ENCODE measurements at places on chromosomes 11 and 22.

DNA sequence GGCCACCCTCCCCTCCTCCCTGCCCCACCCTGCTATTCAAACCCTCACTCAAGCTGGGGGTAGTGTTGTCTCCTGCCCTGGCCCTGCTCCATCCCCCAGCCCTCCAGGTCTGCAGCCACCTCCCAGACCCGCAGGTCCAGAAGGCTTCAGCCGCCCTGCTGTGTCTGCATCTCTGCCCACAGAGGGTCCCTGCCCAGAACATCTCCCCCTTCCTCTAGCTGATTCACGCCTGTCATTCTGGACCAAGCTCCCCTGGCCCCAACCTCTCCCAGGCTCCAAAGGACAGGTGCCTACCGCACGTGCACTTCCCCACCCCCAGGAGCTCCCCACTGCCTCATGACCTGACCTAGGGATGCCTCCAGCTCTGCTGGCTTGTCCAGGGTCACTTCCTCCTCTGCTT, 16.0 kb upstream of the SHISAL1 start:
- DNase-seq = no peak

DNA sequence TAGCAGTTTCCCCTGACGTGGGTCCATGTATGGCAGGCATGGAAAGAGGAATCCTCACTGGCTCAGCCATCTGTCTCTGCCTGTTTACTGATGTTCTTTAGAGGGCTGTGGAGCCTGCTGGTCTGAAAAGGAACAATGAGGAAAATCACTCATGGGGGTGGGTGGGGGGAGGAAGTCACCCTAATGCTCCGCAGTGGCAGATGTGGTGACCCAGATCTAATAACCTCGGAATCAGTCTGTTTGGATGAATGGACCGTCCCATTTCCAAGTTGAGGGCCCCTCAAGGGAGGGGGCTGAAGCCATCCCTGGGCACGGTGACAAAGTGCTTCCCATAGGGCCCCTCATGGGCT, 4.4 kb downstream of the BCR start:
- no peak for DNase-seq

- DNase-seq = peak; percentile 39
Measured at GRCh38 chr11:66035653-66036333, 9.5 kb upstream of the CATSPER1 start.

DNA sequence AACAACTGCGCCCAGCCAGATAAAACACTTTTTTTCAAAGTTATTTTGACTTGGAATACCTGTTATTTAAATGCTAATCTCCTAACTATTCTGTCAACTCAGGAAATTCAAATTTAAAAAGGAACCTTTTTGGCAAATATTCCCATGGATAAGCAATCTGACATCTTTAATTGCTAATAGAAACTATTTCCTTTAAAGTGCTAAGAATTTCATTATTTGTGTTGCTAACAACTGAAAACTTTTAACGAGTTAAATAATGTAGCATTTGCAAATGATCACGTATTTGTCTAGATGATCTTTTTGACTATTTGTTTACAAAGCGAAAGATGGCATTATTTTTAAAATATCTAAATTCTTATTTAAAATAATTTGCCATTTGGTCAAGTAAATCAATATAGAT, 28.8 kb downstream of the CSTF3 start:
- DNase-seq = no peak

- DNase-seq = no peak
Measured at GRCh38 chr11:70671083-70671482, 272.8 kb downstream of the CTTN start.

GRCh38 chr22:32858121-32858703, 56.7 kb downstream of the TIMP3 start:
- DNase-seq = peak; percentile 4

DNA sequence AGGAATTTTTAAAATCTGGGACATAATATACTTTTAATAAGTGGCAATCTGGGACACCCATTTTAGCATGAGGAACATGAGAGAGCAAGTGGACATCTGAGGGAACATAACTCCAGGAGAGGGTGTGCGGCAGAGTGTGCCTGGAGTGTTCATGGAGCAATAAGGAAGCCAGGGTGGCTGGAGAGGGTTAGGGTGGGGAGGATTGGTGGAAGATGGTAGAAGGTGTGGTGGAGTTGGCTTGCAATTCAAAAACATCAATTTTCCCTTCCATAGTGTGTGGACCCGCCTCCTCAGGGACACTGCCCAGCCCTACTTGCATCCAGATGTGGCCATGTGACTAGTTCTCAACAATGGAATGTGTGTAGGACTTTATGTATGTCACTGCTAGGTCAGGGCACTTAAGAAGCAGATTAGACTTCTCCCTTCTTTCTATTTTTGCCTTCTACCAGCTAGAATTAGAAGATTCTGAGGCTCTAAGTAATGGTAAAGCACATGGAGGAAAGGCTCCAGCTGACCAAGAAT, 4.4 kb upstream of the DENND5A start:
- DNase-seq = no peak

GRCh38 chr11:123041185-123041584, 20.8 kb downstream of the HSPA8 start:
- no peak for DNase-seq

DNA sequence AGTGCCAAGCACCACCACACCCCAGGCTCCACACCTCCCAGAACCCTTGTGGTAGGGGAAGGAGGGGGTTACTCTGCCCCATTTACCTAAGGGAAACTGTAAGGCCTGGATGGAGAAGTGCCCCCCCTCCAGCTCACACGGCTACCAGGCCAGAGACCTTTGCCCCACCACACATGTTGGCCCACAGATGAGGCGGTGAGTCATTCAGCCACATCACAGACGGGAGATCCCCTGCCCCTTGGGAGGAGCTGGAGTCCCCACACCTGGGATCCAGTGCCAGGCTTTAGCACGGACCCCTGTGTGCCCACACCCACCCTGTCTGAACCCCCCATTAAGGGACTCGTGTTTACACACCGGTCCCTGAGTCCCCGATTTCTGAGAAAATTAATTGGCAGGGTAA, 24.9 kb downstream of the CDKN1C start:
- no peak for DNase-seq
